ENCODE measurements at places on chromosomes 3 and 15. TPM values are rescaled to one million over a fixed set of nuclear protein-coding genes. Genes with fewer than 3 reads are reported as not detected.

DNA sequence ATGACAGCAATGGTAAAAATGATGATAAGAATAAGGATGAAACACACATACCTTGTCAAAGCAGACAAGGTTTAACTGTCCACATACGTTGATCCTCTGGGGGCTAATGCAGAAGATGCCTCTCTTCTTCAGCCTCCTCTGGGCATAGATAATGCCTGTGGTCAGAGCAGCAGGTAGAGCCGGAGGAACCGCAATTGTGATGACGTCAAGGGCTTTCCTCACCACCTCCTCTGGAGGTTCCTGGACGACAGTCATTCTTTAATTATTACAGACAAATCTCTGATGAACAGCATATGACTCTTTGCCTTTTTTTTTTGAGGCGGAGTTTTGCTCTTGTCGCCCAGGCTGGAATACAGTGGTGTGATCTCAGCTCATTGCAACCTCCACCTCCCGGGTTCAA, 86.3 kb upstream of the ATP13A5 start:
- DNase-seq, result no peak
- H3K27ac ChIP-seq, result no peak overlapping the region
- H3K4me1 ChIP-seq, result no peaks in the 10 kb centered on the region

DNA sequence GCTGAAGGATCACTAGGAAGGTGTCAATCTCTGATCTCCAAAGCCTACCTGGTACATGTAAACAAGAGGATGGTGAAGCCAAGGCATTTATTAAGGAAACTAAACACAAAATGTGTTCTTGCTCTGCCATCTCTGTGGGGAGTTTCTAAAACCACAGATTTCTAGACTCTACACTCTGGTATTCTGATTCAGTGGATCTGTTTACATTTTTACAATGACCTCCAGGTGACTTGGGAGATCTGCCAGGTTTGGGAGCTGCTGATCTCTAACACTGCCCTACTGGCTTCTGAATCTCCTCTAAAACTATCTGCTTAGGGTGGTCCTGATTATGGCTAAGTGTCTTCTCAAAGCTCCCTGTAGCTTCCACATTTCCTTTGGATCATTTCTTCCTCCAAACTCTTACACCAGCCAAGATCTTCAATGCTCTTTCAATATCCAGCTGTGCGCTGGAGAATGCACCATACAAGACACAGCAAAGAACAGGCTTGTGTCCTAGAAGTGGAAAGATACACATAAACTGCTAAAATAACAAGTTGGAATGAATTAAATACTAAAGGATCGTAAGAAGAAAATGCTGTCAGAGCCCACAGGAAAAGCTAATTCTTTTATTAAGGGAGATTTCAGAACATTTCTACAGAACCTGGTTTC, 72.7 kb downstream of the GREM1 start:
- no peak overlapping the region for H3K27ac ChIP-seq
- no peak overlapping the region for H3K4me3 ChIP-seq
- DNase-seq, result no peak
- no peaks in the 10 kb centered on the region for H3K27me3 ChIP-seq
- H3K4me1 ChIP-seq, result no peaks in the 10 kb centered on the region

CPN2 gene
- total RNA-seq, result not detected

- DNase-seq, result no peak
- H3K4me3 ChIP-seq, result no peak overlapping the region
- no peaks in the 10 kb centered on the region for H3K27me3 ChIP-seq
Observed at GRCh38 chr3:107153981-107154380, 223.3 kb upstream of the CCDC54 start.

DNA sequence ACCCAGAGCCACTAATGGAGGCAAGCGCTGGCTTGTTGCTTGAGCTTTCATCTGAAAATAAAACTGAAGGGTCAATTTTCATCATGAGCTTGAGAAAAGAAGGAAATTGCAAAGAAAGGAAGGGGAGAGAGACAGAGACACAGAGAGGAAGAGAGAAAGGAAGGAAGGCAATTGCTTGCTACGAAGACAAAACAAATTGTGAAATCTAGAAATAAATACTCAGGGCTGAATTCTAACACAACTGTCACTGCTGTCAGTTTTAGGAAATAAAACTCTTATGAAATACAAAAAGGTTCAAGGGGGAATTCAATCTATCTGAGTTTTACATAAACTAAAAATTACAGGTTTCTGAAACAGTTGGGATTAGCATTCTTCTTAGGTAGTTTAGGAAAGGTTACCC, 36.7 kb downstream of the FOXP1 start:
- DNase-seq, result no peak
- H3K27me3 ChIP-seq, result no peaks in the 10 kb centered on the region
